ENCODE measurements at places on chromosomes 16 and 17. TPM values are rescaled to one million over a fixed set of nuclear protein-coding genes. Genes with fewer than 3 reads are reported as not detected.

MEOX1 gene
- not detected for total RNA-seq

PNMT gene
- not detected for total RNA-seq

CHST4 gene
- not detected for total RNA-seq

SPHK1 gene
- 7.0 TPM for total RNA-seq

MMP15 gene
- total RNA-seq, result 4.8 TPM

PMFBP1 gene
- 1.4 TPM for total RNA-seq

BAHCC1 gene
- total RNA-seq, result 6.7 TPM

MGAT5B gene
- 0.72 TPM for total RNA-seq

PPP1R27 gene
- not detected for total RNA-seq

HAP1 gene
- 0.69 TPM for total RNA-seq

SHCBP1 gene
- 17.6 TPM for total RNA-seq

WNT3 gene
- 7.0 TPM for total RNA-seq

NPB gene
- total RNA-seq, result not detected

KRTAP16-1 gene
- not detected for total RNA-seq

RMI2 gene
- 11.2 TPM for total RNA-seq

TP53TG3B gene
- total RNA-seq, result not detected

SMIM36 gene
- total RNA-seq, result not detected

CCL7 gene
- not detected for total RNA-seq

SLC35G6 gene
- total RNA-seq, result not detected

SPATA22 gene
- not detected for total RNA-seq

SCPEP1 gene
- 70.1 TPM for total RNA-seq

ANTKMT gene
- total RNA-seq, result 22.9 TPM

CRYM gene
- total RNA-seq, result not detected

RCVRN gene
- not detected for total RNA-seq

DNAH2 gene
- total RNA-seq, result not detected

LITAFD gene
- 0.10 TPM for total RNA-seq

TMEM170A gene
- 27.5 TPM for total RNA-seq

LPO gene
- total RNA-seq, result 0.07 TPM

SRSF2 gene
- 218 TPM for total RNA-seq

GCGR gene
- total RNA-seq, result 0.40 TPM

SYT17 gene
- total RNA-seq, result 4.1 TPM

OR2C1 gene
- total RNA-seq, result not detected

CCL4 gene
- not detected for total RNA-seq

SYCE1L gene
- 0.45 TPM for total RNA-seq

C16orf46 gene
- 0.27 TPM for total RNA-seq

PERCC1 gene
- not detected for total RNA-seq

CCR7 gene
- not detected for total RNA-seq

PDE6G gene
- total RNA-seq, result not detected

CCDC78 gene
- total RNA-seq, result 4.1 TPM

MYOCD gene
- total RNA-seq, result not detected

SEPTIN1 gene
- 0.26 TPM for total RNA-seq

KLHL10 gene
- total RNA-seq, result 0.05 TPM

CA7 gene
- not detected for total RNA-seq

CDH15 gene
- total RNA-seq, result 0.20 TPM

HAS3 gene
- total RNA-seq, result not detected

KRT9 gene
- not detected for total RNA-seq

EMP2 gene
- total RNA-seq, result 13.7 TPM

MYH1 gene
- not detected for total RNA-seq

PIGL gene
- total RNA-seq, result 13.8 TPM

LAT gene
- total RNA-seq, result 1.9 TPM

CCL13 gene
- total RNA-seq, result not detected

TPSD1 gene
- not detected for total RNA-seq

AXIN1 gene
- total RNA-seq, result 38.3 TPM

PPY gene
- total RNA-seq, result not detected

EME1 gene
- 14.1 TPM for total RNA-seq

LGALS9B gene
- total RNA-seq, result 1.9 TPM

SLC16A13 gene
- 0.49 TPM for total RNA-seq

Data from NCI-H460 (cell line).